A673 (cell line): ENCODE measurements at places on chromosomes 12 and 14.

DNA sequence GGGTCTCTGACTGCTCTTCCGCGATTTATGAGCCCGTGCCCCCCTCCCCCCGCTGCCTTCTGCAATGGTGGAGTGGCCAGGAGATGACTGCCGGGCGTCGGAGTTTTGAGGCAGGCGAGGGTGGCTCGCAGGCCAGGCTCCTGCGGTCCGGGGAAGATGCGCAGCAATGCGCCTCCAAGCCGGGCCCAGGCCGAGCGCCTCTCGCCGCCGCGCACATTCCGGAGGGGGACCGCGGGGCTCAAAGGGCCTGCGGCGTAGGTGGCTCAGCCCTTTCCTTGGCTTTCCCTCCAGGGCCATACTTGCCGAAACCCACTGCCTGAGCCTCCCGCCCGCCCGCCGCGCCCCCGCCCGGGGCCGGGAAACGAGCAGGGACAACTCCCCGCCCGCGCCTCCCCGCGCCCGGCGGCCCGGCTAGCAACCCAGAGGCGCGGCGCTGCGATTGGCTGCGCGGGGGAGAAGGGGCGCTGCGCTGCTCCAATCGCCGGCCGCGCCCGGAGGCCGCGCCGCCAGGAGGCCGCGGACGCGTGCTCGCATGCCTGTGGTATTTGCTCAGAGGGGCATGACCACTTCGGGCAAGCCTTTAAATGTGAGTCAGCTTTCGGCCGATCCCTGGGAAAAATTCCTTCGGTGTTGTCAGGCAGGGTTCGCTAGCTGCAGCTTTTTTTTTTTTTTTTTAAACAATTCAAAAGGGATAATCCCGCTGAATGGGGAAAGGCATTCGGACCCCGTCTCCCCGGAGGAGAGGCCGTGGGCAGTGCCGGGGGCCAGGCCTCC lies 157.9 kb upstream of the PARP11 start:
- peak; percentile 66 for DNase-seq

GRCh38 chr14:23028799-23029198 lies 5.9 kb downstream of the PSMB5 start:
- no peak for DNase-seq

GRCh38 chr14:96117101-96117897 lies 78.1 kb downstream of the C14orf132 start:
- peak; percentile 56 for DNase-seq

DNA sequence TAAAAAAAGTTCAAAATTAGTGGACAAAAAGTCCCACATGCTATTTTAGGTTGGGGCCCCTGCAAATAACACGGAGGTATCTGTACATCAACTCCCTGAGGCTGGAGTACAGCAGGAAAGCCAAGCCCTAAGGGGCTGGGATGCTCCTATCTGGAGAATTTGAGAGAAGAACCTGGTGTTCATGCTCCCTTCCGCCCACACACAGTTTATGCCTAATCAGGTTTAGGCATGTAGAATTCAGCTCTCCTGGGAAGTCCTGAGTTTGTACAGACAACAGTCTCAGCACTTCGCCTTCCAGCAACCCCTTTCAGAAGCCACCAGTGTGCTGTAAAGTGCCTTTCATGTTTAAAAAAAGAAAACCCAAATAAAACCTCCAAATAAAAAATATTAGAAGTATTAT lies 237.3 kb upstream of the GRIP1 start:
- DNase-seq: peak; percentile 27

- peak; percentile 47 for DNase-seq
These were observed 69.6 kb downstream of the NT5DC3 start for GRCh38 chr12:103771466-103771865.
